ENCODE measurements at places on chromosomes 11 and 22. TPM values are rescaled to one million over a fixed set of nuclear protein-coding genes. Genes with fewer than 3 reads are reported as not detected.
A peak's percentile ranks its signal among the peaks of the same experiment; 100 is the strongest.

OR51I1 gene
- total RNA-seq: not detected

TMEM86A gene
- total RNA-seq: 0.59 TPM

OR10A5 gene
- total RNA-seq: not detected

UPK3A gene
- not detected for total RNA-seq

MMP13 gene
- total RNA-seq: not detected

OR2AG2 gene
- 0.20 TPM for total RNA-seq

SLC37A2 gene
- total RNA-seq: 0.36 TPM

JRKL gene
- total RNA-seq: 8.8 TPM

OR4S1 gene
- not detected for total RNA-seq

MN1 gene
- 0.61 TPM for total RNA-seq

CEP57 gene
- total RNA-seq: 35.0 TPM

UNC93B1 gene
- total RNA-seq: 13.5 TPM

DNA sequence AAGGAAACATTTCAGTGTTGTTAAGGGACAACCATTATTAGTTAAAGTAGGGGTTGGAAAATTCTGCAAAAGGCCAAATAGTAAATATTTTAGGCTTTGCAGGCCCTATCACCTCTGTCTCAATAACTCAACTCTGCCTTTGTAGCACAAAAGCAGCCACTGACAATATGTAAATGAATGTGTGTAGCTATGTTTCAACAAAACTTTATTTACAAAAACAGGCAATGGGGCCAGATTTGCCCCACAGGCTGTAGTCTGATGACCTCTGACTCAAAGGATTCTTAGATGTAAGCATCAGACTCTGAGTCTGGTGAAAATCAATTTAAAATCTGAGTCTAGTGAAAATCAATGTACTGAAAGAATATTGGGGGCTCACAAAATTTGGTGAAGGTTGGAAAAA, 50.3 kb downstream of the PAK1 start:
- no peak for DNase-seq

DNA sequence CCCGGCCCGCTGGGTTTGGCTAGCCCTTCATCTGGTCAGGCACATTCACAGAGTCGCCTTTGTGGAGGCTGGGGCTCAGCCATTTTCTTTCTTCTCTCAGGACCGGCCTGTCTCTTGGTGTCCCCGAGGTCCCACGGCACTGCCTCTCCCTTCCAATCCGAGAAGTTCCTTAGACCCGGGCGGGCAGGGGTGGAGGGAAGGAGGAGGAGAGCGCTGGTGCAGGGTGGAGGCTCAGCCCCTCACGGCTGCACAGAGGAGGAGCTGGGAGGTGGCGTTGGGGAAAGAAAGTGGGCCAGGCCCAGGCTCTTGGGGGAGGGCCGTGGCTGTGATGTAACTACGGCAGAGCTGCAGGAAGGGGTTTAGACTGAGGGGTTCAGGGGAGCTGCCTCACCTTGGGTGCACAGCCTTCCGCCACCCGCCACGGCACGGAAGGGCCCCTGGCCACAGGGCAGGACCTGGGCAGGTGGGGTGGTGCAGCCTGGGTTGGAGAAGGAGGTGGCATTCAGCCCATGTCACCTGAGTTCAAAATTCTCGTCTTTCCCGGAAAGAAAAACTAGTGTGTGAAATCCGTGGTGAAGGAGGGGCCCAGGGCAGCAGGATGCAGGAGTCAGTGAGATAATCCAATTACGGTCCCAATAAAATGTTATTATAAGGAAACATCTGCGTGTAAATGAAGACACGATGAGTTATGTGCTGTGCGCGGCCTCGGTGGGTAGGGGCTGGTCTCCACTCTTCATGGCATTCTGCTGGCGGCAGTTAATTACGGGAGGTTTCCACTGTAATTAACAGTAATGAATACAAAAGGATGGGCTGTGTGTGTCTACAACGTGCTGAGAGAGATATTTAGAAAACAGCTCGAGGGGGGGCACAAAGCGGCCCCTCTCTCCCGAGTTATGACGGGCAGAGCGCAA, 1.7 kb downstream of the BRSK2 start:
- DNase-seq: no peak

- peak; percentile 10 for DNase-seq
These were observed 415.9 kb downstream of the TBC1D22A start for GRCh38 chr22:47178339-47178738.

GRCh38 chr22:37025500-37026070, 6.0 kb downstream of the MPST start:
- DNase-seq: no peak

DNA sequence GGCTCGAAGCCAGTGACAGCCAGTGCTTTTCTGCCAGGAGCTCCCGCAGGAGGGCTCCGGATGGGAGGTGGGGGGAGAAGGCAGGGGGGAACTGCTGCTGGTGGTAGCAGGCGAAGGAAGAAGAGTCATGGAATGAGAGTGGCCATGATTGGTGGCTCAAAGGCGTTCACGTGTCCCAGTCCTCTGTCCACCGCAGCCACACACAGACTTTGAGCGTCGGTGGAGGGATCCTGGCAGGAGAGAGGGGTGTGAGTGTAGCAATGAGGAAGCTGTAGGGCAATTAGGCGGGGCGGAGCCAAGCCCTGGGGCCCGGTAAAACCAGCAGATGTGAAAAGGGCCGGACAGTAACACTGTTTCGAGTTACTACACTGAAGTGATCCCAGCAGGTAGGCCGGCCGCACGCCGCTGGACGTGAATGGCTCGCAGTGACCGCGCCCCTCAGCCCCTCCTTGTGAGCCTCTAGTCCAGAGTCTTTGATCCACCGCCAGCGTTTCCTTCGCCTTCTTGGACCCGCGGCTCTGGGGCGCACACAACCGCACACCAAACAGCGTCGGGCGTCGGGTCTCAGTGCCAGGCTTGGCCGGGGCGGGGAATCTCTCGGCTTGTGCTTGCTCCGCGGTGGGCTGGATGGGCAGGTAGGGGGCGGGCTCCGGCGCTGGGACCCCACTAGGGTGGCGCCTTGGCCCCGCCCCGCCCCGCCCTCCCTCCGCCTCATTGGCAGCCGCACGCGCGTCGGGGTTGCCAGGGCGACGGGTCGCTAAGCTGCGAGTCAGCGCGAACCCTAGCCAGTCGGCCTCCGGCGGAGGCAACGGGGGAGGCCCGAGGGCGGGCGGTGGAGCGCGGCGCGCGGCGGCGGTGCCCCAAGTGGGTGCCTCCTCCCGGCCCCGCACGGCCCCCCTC, at the start of gene LRRC10B:
LRRC10B (plus strand) TSS at position 788 of the 900 bp plus-strand sequence. CDS start 250 bp downstream, outside the sequence.
- peak; percentile 69 for DNase-seq

DNA sequence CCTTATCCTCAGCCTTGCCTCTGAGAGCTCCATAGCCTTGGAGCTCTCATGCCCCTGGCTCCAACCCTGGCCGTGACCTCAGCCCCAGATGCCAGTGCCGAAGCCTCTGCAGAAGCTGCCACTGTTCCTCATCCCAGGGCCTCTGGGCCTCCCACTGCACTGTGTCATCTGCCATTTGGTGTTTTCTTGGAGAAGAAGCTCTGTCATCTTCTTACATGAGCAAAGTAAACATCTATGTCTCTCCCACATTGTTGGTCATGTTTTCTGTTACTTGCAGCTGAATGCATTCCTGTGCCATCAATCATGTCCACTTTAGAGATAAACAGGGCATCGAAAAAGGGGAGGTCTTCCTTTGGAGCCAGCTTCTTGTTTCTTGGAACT, 45.0 kb upstream of the FTH1 start:
- DNase-seq: no peak

GRCh38 chr11:898540-899190, 11.9 kb downstream of the CHID1 start:
- no peak for DNase-seq

DNA sequence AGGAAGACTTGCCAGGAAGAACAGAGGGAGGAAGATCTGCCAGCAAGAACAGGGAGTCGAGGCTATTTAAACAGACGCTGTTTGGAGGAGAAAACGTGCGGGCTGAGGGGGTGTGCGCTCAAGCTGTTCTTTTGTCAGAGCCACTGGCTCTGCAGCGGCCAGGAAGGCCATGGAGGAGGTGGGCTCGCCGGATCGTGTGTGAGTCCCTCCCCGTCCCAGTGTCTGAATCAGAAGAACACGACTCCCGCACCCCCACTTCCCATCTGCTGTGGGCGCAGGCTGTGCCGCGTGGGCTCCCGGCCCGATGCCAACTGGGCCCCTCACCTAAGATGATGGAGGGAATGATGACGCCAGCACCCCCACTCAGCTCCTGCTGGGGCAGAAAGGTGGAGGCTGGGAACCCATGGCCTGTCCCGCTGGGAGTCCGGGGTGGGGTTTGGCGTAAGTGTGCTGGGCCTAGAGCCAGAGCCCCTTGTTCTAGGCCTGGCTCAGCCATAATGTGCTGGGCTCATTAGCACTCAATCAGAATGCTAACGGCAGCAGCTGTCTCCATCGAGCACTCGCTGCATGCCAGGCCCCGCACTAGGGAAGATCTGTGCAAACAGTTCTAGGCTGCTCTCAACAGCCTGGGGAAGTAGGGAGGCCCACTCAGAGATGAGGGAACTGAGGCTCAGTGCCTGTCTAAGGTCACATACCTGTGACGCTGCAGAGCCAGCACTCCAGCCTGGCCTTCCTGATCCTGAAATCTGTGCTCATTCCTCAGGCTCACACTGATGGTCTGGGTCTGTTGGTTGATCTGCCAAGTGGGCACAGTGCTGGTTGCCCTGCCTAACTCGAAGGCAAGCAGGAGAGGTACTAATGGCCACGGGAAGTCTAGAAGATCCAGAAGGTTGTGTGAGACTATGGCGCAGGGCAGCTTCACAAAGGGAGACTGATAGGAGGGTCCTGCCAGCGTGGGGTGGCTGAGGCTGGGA, 11.5 kb downstream of the NPTXR start:
- no peak for DNase-seq

- no peak for DNase-seq
These were observed 45.6 kb upstream of the CHRM4 start for GRCh38 chr11:46437122-46437689.

DNA sequence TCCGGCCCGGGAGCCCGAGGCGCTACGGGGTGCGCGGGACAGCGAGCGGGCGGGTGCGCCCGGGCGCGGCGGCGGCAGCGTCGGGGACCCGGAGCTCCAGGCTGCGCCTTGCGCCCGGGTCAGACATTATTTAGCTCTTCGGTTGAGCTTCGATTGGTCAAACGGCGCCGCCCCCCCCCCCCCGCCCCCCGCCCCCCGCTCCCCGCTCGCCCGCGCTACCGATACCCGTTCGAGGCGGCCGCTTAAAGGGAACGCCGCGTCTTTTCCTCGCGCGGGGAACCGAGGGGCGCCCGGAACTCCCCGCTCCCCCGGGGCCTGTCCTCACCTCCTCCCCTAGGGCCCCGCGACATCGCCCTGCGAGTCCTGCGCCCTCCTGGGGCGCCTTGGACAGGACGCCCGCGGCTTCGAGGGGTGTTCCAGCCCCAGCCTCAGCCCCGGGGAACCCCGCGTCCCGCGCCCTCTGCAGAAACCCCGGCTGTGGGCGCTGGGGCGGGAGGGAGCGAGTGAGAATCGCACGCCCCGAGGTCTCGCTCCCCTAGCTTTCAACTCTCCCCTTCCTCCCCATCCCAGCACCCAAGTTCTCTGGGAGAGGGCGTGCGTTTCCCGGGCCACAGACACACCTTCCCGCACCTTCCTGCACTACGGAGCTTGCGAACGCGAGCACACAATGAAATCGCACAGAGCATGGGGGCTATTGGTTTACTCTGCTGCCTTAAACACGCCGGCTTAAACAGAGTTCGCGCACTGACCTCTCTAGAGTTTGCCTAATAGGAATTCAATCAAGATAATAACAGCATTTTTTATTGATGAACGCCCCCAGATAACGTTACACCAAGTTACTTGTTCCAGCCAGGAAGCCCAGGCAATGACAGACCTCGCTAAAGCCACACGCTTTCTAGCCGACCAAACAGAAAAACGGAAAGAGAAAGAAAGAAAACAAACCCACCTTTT, at the start of gene BDNF:
BDNF (minus strand) TSS at position 105 of the 951 bp plus-strand sequence. CDS start 41,891 bp downstream, outside the sequence.
- no peak for DNase-seq

DNA sequence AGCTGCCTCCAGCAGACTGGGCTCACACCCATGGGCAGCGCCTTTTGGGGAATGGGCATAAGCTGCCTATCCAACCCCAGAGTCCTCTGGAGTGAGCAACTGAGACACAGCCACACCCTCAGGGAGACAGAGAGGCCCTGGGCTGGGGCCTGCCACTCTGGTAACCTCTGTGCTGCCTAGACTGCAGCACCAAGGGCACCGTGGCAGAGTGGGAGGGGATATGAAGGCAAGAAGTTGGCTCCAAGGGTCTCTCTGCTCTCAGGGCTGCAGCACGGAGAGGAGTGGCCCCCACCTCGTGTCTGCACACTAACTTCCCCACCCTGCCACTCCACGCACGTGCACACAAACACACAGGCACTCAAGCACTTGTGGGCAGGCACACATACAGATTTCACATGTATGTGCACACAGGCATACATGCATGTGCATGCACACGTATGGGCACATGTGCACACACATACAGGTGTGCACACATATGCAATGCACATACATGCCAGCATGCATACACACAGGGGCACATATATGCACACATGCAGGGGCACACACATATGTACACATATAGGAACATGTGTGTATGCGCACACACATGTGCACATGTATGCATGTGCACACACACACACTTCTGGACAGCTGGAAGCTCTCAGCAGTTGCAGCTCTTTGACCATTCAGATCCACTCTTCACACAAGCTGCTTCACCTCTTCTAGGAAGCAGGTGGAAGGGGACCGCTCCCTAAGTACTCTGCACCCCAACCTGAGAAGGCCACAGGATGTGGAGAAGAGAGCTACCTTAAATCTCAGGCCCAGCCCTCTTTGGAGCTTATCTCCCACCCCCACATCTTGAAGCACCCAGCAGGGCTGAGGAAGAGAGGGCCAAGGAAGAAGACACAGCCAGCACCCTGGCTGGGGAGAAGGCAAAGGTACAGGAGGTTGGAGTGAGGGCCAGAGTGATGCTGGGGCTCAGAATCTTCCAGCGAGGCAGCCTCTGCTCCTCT, 4.3 kb downstream of the IGSF9B start:
- no peak for DNase-seq

DNA sequence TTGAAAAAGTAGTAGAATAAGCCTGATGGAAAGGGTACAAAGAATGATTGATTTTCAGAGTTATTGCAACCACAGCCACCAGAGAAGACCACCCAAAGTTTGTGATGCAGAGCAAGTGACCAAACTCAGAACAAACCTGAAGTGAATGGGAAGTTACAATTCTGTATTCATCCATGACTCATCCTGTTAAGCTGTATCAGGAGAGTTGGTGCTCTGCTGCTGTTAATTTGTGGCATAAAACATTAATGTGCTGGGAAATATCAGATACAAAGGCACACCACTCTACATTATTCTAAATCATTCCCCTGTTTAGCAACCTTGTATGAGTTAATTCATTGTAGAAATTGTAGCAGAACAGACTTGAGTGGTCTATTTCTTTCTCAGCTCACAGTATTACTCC, 19.6 kb upstream of the PDGFD start:
- DNase-seq: no peak

GRCh38 chr11:112627588-112628045, 333.6 kb upstream of the NCAM1 start:
- DNase-seq: no peak

- DNase-seq: no peak
These were observed 21.7 kb downstream of the FANCF start for GRCh38 chr11:22603933-22604332.

GRCh38 chr11:77819921-77820564, 479 bp downstream of the RSF1 start:
- DNase-seq: peak; percentile 74
